Aorta (tissue), 5 donors: ENCODE measurements at places on chromosomes 11 and 22. TPM values are rescaled to one million over a fixed set of nuclear protein-coding genes. Genes with fewer than 3 reads are reported as not detected.

The SLC43A3 gene
- 59.7 TPM for total RNA-seq

The CCDC34 gene
- total RNA-seq = 1.4 TPM

The DDIAS gene
- total RNA-seq = 0.49 TPM

The LRRC55 gene
- not detected for total RNA-seq

The SHISAL1 gene
- total RNA-seq = 3.5 TPM

The OR5P2 gene
- not detected for total RNA-seq

The ZNF408 gene
- total RNA-seq = 9.8 TPM

The OVOL1 gene
- total RNA-seq = not detected

The IGSF9B gene
- 93.9 TPM for total RNA-seq

The TMEM45B gene
- total RNA-seq = 0.72 TPM

The SLC1A2 gene
- total RNA-seq = 1.1 TPM

The C1QTNF5 gene
- total RNA-seq = 42.4 TPM

The ACTN3 gene
- 3.0 TPM for total RNA-seq

The SMPD1 gene
- 29.2 TPM for total RNA-seq

The GRK3 gene
- total RNA-seq = 11.4 TPM
